NCI-H1105 (cell line): ENCODE measurements at places on chromosomes 12 and 14.

- DNase-seq = no peak
These were observed 233.6 kb upstream of the ARHGAP5 start for GRCh38 chr14:31843361-31844091.

DNA sequence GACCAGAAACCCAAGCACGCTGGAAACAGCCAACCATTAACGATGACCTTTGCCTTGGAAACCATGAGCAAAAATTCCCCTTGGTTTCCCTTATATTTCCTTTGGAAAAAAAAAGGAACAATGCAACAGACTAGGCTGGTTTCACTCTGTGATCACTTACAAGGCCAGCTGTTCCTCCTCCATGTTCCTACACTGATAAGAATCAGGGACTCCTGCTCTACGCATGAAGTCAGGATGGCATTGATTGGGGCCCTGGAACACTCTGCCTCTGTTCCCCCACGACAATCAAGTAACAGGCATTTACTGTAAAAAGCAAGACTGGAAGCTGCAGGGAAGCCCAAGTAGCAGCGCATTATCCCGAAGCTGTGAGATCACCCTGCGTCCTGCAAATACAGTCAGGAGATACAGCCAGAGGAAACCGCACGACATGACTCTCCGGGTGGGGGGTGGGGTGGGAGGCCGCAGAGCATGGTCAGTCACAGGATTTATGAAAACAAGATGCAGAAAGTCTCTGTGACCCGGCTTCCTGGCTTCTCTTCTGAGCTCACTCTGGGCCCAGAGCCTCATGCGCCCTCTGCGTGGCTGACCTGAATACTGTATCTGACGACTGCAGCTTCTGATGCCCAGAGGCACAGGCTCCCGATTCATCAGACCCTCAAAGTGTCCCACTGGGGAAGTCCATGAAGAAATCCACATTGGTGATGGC, 31.1 kb downstream of the SSH1 start:
- DNase-seq = no peak

DNA sequence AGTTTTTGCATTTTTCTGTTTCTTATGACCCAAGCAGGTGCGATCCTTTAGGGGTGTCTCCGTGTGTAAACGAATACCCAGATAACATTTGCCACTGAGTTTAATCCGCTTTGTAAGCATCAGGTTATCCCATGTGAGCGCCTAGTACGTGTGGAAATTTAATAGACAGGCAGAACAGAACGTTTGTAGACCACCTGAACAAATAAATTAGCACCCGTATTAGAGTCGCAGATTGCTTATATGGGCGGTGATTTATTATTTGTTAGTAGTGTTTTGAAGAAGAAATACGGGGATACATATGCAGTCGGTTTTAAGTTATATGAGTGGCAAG, 325 bp downstream of the C12orf60 start:
- DNase-seq = peak; percentile 60

DNA sequence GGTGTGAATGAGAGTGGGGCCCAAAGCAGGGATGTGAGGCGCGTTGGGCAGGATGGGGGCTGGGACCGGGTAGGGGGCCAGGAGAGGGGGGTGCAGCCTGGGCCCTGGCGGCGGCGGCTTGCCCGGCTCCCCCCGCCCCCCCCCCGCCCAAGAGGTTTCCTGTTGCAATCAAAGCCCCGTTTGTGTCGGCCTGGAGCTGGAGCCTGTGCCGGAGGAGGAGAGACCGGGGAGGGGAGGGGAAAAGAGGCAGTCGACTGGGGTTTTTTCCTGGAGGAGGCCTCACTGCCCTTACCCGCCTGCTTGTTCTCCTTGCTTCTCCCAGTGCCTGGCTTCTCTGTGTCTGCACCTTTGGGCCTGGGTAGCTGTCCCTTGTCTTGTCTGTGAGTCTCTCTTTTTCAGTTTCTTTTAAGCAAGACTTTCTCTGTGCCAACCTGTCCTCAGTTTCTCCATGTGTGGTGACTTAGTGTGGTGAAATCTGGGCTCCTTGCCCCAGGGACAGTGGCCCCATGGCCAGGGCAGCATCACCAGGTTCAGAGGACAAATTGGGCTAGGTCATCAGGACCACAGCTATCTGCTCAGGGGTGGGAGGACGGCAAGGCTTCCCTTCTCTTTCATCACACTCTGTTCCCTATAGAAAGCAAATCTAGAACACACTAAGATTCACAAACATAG, 8.5 kb downstream of the RARG start:
- DNase-seq = no peak

- DNase-seq = no peak
These were observed 83.1 kb downstream of the SH2B3 start for GRCh38 chr12:111488798-111489197.

GRCh38 chr12:48084841-48085460, 20.9 kb downstream of the SENP1 start:
- no peak for DNase-seq

- DNase-seq = no peak
These were observed at the start of gene TMEM119 for GRCh38 chr12:108597559-108598471. Gene TMEM119, minus strand, starts transcription at chr12:108598084. Its CDS starts 5,701 bp downstream, at chr12:108592383.

DNA sequence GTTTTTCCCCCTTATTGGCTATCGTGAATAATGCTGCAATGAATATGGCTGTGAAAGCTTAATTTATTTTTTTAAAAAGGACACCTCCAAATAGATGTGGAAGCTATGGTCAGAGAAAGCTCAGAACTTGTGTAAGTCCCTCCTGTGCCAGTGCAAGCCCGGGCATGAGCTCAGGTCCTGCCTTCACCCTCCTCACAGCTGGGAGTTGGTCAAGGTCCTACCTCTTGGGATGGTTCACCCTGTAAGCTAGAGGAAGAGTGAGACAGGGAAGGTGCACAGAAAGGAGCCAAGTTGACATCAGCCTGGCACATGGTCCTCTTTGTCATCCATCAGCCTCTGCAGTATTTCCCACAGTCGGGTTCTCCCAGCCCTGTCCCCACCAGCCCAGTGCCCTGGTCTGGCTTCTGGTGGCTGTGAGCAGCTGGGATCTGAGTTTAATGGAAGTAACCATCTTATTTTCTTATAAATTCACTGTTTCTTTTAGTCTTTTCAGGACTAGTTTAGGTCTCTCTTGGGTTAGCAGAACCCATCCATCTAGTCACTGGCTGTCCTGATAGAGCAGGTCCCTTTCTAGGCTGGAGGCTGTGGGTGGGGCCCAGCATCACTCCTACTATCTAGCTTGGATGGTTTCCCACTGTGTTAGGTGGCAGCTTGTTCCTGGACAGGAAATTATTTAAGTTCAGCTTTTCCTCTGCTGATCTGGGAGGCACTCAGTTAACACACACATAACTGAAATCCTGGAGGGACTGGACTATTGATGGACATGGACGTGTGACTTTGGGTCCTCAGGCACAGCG, 11.8 kb upstream of the PLEKHG3 start:
- DNase-seq = no peak

DNA sequence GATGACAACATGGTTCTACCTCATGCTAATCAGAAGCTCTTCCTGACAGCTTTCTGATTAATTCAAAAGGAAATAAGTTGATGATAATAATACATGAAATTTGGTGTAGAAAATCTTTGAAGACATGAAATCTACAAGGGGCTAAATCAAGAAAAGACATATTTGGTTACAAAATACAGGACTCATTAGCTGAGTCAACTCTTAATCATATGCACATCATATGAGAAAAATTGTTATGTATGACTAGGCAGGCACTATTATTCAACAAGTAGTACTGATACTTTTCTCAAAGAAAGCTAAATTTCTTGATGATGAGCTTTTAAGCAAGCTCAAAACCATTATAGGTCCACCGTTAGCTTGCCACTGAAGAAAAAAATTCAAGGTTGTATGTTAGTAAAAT, 7.1 kb downstream of the ABCC9 start:
- no peak for DNase-seq

- no peak for DNase-seq
These were observed 192.8 kb upstream of the EEA1 start for GRCh38 chr12:93121729-93122488.

DNA sequence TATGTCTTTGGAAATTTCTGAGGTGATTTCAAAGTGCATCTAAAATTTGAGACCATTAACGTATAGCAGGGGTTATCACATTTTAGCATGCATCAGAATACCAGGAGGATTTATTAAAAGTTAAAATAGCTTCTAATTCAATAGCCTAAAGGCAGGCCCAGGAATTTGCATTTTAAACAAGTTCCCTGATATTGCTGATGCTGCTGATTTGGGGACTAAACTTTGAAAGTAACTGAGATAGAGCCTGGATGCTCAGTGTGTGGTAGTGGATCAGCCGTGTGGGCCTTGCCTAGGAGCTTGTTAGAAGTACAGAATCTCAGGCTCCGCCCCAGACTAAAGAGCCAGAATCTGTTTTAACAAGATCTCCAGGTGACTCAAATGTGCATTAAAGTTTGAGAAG, 375.0 kb upstream of the FBXO33 start:
- no peak for DNase-seq

DNA sequence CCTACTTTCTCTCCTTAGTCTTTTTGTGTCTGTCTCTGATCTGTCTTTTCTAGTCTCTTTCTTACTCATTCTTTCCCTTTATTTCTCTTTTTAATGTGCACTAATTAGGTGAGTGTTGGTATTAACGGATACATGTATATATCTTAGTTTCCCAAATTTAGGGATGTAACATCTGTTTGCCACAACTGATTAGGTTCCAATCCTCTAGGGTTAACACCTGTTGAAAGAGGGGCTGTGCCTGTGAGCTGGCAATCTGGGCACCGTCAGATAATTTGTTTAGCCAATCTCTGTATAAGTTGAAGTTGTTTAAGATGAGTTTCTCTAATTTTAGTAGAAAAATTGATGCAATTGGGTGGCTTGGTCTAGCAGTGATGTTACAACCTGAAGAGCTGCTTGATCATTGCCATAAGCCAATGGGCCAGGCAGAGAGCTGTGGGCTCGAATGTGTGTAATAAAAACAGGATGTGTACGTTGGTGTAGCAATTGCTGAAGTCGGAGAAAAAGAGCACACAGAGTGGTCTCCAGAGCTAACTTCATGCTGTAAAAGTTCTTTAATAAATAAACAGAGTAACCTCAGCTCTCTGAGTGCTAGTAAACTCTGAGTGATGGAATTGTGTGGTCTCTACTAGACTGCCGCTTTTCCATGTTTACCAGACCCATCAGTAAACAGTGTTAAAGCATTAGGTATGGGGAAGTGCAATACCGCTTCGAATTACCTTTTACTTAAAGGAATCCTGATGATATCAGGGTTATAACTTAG, 18.3 kb upstream of the LYZ start:
- no peak for DNase-seq

DNA sequence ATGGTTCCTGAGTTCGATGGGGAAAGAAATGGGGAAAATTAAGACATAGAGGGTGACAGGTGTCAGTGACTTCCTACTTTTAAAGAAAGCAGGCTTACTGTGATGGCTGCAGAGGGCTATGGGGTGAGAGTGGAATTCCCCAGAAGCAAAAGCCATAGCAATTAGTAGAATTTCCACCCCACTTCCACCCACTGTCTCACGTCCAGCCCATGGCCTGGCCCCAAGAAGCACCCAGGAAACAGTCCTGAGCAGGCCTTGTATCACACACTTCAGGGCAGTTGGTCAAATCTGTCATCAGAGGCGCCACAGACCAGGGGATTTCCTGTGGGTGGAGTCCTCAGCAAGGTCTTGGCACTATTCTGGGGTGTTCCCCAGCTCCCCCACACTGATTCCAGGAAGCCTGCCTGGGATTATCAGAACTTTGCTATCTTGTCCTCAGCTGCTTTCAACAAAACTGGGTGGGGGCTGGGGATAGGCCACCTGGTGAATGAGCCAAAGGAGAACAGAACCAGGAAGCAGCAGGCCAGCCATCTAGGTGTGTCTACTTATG, 120.1 kb upstream of the CCND2 start:
- no peak for DNase-seq

GRCh38 chr14:58549105-58549757, 88.5 kb upstream of the DACT1 start:
- no peak for DNase-seq

DNA sequence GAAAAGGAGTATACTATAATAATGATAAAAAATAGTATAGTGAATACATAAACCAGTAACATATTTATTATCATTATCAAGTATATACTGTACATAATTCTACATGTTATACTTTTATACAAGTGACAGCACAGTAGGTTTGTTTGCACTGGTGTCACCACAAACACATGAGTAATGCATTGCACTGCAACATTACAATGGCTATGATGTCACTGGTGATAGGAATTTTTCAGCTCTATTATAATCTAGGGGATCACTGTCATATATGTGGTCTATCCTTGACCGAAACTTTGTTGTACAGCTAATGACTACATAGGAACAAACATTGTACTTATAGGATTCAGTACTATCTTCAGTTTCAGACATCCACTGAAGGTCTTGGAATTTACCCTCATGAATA, 165.8 kb upstream of the SYT1 start:
- DNase-seq = no peak

DNA sequence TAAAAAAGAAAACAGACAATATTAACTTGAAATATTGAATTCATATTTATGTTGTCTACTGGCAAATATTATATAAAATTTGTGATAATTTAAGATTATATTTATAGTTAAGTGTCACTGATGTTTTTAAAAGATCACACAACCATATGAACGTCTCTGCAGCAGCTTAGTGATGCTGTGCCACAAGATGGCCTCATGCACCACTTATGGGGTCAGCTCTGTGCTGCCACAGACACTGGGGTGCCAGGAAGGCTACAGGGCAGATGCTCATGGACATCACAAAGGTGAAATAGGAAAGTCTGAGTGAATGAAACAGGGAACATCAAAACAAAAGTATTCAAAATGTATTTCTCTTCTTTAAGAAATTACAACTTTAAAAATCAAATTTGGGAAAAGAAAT, 13.1 kb downstream of the ATXN3 start:
- DNase-seq = no peak

DNA sequence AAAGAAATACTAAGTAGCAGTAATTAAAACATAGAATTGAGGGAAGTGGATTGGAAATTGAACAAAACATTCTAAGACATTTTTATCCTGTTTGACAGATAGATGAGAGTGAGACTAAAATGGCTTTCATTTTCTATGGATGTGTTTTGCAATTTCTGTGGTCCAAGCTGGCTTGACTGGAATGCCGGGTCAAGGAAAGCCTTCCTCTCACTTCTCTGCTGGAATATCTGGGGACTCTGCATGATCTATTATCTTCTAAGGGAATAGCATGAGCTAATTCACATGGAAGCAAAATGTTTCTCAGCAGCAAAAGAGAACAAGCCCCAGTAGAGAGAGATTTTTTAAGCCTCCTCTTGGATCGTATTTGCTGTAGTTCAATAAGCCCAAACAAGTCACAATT, 407.9 kb upstream of the ATXN7L3B start:
- DNase-seq = no peak

DNA sequence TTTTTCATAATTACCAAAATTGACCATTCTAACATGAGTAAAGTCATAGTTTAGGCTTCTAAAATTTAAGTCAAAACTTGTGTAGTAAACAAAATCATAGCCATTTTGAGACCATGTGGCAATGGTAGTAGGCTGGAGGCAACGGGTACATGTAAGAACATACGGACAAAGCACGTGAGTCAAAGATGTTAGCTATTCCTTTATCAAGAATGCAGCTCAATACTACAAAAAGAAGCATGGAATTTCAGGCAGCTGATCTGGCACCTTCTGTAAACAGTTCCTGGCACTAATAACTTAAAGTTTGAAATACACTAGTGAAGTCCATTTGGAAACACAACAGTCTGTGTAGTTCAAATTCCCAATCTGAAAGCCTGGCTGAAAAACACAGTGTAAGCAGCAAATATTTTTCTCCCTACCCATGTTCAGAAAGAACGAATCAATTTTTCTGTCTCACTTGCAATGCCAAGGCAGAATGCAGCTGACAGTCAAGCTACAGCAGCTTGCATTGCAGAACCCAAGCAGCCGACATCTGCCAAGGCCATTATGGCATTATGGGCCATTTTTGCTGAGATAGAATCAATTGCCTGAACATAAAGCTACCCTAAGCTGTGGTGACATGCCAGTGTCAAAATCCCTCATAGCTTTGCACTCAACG, 29.3 kb downstream of the MYF5 start:
- DNase-seq = no peak
